CD4-positive, alpha-beta T cell treated with Interleukin-21 for 1 hour (primary cell): ENCODE measurements at places on chromosomes 11 and 22.

- DNase-seq, result no peak
Measured at GRCh38 chr11:79956061-79956460, 515.2 kb upstream of the TENM4 start.

DNA sequence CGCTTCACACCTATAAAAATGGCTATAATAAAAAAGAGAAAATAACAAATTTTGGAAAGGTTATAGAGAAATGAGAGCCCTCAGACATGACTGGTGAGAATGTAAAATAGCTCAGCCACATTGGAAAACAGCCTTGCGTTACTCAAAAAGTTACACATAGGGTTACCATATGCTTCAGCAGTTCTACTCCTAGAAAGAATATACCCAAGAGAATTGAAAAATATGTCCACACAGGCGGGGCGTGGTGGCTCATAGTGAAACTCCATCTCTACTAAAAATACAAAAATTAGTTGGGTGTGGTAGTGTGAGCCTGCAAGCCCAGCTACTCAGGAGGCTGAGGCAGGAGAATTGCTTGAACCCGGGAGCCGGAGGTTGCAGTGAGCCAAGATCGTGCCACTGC lies 7.6 kb upstream of the JHY start:
- no peak for DNase-seq

- no peak for DNase-seq
Measured at GRCh38 chr11:77200351-77201268, 72.6 kb downstream of the MYO7A start.

GRCh38 chr11:1654388-1655167 lies 25.0 kb downstream of the KRTAP5-5 start:
- no peak for DNase-seq

- DNase-seq, result peak; percentile 53
Measured at GRCh38 chr22:37163575-37164504, 14.1 kb upstream of the IL2RB start.

- DNase-seq, result no peak
Measured at GRCh38 chr11:129021295-129021694, 78.6 kb upstream of the TP53AIP1 start.

DNA sequence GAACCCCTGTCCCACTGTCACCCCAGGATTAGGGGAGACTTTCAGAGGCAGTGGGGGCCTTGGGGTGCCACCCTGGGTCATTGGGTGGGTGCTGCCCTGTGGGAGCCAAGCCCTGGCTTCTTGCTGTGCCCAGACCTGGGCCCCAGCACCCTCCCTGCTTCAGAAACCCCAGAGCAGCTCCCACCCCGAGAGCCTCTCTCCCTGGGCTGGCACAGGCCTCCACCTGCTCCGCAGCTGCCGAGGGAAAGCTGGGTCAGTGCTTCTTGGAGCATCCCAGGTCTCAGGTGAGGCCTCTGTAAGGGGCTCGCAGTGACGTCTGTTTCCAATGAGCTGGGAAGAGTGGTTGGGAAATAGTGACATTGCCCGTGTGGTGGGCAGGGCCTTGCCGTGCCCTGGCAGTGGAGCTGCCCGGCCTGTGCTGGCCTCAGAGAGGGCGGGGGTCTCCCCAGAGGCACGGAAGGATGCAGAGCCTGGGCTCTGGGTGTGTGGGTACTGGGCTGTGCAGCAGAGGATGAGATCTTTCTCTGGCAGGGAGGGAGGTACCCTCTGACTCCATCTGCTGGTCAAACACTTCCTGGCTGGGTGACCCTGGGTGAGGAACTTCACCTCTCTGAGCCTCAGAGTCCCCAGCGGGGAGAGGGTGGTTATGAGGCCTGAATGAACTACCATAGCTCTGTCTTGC lies 23.0 kb downstream of the C22orf23 start:
- DNase-seq, result no peak
